ENCODE measurements at places on chromosomes 6 and 20.

- DNase-seq = no peak
These were observed 71.5 kb upstream of the ISM1 start for GRCh38 chr20:13149371-13150105.

- DNase-seq = no peak
These were observed 57.6 kb downstream of the NRSN1 start for GRCh38 chr6:24183584-24183983.

DNA sequence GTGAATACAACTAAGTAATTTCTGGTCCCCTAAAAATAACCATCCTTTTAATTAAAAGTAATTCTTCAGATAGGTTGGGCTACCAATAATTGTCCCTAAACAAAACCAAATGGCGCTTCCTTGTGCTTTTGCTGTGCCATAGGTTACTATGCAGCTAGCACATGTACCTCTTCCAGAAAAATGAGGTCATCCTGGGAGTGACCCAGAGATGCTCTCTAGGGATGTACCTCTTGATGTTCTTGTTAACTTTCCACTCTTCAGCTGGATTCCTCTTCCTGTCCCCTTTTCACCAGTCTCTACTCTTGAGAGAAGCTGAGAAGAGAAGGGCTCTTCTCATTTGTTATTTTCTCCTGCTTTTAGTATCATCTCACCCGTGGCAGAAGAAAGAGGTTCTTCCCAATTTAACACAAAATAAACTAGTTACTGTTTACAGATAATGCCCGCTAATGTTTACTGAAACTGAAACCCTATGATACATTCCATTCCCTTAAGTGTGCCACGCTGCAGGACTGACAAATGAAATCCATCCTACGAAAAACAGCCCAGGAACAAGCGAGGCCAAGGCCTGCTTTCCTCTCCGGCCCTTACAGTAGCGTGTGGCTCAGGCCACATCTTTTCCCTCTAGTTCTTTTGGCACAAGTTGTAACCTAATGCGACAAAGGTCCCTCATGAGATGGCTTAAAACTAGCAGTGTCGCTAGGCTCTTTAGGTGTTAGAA is 24.2 kb downstream of the MRS2 start:
- DNase-seq = no peak

- DNase-seq = no peak
These were observed 1.0 kb upstream of the SPATA2 start for GRCh38 chr20:49916146-49917002.

GRCh38 chr20:13142143-13142542 is 78.9 kb upstream of the ISM1 start:
- DNase-seq = no peak

GRCh38 chr6:38188677-38189335 is 369.3 kb downstream of the ZFAND3 start:
- no peak for DNase-seq

DNA sequence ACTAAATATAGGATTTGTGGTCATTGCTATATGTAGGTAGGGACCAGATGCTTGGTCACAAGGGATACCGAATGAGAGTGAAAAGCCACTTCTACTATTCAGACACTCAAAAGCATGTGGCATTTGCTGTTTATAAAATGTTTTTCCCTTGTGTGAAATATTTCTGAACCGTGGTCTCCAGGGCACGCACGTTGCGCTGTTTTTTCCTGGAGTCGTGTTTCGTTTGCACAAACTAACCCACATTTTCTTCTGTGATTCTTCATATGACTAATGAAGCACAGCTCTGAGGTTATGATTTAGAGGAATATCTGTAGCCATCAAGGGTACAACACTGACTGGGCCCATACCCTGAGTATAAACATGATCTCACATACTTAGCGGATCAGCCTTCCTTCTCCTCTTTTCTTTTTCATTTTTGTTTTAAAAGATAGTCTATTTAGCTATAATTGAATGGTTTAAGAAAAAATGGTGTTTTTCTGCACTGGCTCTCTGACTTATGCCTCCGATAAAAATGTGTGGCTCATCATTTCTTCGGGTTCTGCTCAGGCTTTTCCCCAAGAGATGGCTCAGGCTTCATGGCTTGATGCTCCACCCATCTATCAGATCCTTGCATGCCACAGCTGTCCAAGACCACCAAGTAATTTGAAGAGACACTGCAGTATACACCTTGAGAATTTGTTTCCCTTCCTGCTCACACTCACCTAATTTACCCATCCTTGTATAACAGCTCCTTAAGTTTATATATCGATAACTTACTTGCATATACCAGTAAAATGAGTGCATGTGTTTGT is 59.9 kb upstream of the HBS1L start:
- DNase-seq = no peak

DNA sequence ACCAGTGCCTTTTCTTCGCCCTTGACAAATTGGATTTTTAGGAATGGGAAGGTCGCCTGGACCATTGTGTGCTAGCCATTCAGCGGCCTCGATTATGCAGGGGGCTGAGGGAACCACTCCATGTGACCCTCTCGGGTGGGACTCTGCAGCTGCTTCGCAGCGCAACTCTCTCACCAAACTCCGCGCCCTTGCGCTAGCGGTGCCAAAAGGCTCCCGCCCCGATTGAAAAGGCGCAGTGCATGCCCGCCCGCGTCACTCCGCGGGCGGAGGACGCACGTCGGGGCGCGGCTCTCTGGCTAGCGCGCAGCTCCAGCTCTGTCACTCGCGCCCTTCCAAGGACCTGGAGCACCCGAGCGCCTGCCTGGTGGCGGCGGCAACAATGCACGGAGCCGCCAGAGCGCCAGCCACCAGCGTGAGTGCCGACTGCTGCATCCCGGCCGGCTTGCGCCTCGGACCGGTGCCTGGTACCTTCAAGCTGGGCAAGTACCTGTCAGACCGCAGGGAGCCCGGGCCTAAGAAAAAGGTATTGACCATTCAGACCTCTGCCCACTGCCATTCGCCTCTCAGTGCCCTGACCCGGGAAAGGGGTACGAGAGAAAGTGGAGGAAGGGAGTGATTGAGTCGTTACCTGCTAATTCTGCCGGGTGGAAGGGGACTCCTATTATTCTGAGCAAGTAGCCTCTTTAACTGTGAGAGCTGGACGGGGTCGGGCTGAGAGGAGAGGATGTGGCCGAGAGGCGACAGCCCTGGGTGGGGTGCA is at the start of gene PRDM13:
TSS of gene PRDM13 (plus strand) at position 178 of the 760 bp plus-strand sequence. CDS start at position 380, 202 bp downstream.
- no peak for DNase-seq

DNA sequence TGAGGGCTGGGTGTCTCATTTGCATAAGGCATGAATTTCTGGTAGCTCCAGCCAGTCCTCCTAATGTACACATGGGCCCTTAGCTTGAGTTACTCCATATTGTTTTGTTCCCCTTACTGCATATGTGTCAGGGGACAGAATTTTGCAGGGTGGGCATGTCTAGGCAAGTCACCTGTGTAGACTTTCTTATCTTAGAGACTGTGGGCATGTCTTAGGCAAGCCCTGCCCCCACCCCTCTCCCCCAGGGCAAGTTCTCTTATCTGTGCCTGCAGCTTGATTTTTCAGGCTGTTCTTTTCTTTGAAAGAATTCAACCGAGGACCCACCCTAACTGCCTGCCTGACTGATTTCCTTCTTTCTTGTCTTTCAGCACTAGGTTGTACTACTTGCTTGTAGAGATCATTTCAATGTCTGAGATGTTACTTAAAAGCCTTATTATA is 32.1 kb downstream of the NHLRC1 start:
- no peak for DNase-seq
